ENCODE measurements at places on chromosomes 16 and 17.

- no peak for DNase-seq
Observed at GRCh38 chr17:70074956-70075355, at the start of gene KCNJ16. Gene KCNJ16 (plus strand): TSS chr17:70075225. CDS start chr17:70132088, 56,863 bp downstream.

- DNase-seq: no peak
Observed at GRCh38 chr17:4362141-4362540, 4.3 kb downstream of the UBE2G1 start.

DNA sequence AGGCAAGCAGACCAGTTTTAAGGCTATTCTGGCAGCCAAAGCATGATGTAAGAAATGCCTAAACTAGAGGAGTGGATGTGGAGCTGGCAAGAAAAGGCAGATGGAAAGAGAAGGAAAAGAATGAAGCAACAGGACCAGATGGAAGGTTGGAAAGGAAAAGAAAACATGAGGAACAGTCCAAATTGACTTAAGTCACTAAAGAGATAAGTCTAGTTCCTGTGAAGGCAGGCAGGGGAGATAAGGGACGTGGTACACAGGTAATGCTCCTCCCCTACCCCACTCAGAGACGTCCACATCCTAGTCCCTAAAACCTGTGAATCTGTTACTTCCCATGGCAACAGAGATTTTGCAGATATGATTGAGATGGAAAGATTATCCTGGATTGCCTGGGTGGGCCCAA lies 43.5 kb downstream of the TEX2 start:
- no peak for DNase-seq

- no peak for DNase-seq
Observed at GRCh38 chr16:55039511-55039910, 108.8 kb downstream of the IRX5 start.

DNA sequence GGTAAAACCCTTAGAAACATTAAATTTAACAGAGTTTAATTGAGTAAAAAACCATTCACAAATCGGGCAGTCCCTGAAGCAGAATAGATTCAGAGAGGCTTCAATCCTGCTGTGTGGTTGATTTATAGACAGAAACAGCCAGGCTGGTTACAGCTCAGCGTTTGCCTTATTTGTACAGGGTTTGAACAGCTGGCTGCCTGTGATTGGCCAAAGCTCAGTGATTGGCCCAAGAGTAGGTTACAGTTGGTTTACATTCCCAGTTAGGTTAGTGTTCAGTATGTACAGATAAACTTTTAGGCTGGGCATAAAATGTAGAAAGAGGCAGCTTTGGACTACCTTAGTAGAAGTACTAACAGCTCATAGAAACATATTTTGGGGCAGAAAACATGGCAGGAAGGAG lies 210.4 kb upstream of the ELAC2 start:
- DNase-seq: no peak

GRCh38 chr16:71514476-71514875 lies 11.8 kb upstream of the CHST4 start:
- DNase-seq: no peak

GRCh38 chr17:57523926-57524632 lies 221.0 kb downstream of the CCDC182 start:
- DNase-seq: no peak

DNA sequence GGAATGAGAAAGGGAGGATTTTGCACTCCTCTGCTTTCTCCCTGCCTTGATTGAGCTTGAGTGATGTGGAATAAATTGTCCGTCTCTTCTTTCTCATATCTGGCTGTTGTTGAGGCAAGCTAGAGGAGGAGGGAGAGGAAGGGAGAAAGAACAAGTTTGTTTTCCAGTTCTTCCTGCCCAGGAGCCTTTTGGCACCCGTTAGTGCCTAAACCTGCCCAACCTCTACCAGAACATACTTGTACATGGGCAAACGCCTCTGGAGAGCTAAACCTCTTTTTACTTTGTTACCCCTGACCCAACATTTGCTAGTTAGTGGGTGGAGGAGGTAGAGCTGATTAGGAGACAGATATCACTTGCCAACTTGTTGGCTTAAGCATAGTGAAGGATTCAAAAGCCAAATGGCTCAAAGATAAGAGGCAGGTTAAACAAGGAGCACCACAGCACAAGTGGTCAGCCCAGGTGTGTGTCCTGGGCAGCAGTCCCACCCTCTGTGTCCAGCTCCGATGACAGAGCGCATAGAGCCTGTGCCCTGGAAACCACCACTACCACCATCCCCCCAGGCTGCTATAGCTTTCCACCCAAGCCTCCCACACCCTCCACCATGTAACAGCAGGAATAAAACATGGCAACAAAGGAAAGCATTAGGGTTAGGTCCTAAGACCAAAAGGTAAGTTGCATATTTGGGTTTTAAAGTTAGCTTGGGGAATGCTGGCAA lies 6.5 kb downstream of the ODF4 start:
- DNase-seq: no peak

Measured in brain pericyte (primary cell).